ENCODE measurements at places on chromosomes 11 and 22.
A peak's percentile ranks its signal among the peaks of the same experiment; 100 is the strongest.

DNA sequence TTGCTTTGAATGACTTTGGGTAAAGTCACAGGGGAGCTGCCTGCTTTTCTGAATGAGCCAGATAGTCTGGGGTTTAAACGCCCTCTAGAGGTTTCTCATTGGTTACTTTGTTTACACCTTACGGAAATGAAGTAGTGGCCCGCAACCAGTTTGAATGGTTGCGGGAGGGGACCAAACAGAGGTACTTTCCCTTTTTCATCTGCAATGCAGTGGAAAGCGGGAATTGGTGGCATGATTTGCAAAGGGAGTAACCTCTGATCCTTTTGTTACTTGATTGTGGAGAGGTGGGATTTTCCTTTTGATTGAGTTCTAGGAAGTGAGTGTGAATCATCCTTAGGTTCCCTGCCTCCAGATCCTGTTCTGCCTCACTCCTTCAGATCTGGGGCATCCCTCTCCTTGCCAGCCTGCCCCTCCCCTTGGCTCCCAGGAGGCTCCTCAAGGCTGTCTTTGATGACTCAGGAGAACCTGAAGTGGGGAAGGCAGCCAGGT, 15.9 kb upstream of the GLYATL1 start:
- peak; percentile 46 for DNase-seq

DNA sequence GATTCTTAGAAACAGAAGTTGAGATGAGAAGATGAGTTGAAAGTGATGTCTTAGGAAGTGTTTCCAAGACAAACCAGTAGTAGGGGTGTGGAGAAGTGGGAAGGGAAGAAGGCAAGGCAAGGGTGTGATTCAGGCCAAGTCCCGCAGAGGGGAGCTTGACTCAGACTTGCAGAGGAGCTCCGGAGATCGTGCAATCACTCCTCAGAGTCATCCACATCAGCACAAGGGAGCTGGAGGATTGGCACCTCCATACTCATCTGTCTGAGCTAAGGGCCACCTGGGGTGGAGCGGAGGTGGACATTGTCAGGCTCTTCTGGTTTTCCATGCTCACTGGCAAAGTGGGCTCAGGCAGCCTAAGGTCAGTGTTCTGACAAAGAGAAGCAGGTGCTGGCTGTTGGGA, 44.4 kb downstream of the CHRDL2 start:
- no peak for DNase-seq

- no peak for DNase-seq
Measured at GRCh38 chr11:22558664-22559063, 67.0 kb downstream of the FANCF start.

GRCh38 chr11:93623179-93623578, 38.3 kb upstream of the CEP295 start:
- DNase-seq = peak; percentile 84

- no peak for DNase-seq
Measured at GRCh38 chr11:120188371-120188770, 22.5 kb upstream of the OAF start.

Measured in NB4 (cell line).